ENCODE measurements at places on chromosomes 6 and 20.
A peak's percentile ranks its signal among the peaks of the same experiment; 100 is the strongest.

- DNase-seq, result no peak
Observed at GRCh38 chr20:15865553-15865952, 707.7 kb downstream of the KIF16B start.

DNA sequence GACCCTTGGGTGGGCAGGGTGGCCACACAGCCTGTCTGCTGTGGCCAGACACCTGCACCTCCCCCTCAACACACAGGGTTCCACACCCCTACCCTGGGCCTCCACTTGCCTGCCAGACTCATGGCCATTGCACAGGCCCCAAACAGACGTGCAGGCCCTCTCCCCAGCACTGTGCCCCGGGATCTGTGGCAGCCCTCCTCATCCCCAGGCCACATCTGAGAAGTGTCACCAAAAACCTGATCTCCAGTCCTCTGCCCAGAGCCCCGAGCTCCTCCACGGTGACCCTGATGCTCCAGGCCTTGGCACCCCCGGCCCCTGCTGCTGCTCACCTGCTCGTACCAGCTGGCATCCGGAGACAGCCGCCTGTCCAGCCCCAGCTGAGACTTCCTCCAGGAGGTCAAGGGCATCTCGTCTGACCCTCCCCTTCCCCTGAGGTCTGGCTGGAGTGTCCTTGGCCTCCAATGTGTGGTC is 160.1 kb downstream of the DLL1 start:
- DNase-seq, result no peak

GRCh38 chr6:14275493-14275851 is 157.9 kb downstream of the CD83 start:
- no peak for DNase-seq

GRCh38 chr6:149077208-149077607 is 240.3 kb upstream of the TAB2 start:
- DNase-seq, result no peak

- no peak for DNase-seq
Observed at GRCh38 chr20:3082306-3082951, 2.1 kb downstream of the AVP start.

DNA sequence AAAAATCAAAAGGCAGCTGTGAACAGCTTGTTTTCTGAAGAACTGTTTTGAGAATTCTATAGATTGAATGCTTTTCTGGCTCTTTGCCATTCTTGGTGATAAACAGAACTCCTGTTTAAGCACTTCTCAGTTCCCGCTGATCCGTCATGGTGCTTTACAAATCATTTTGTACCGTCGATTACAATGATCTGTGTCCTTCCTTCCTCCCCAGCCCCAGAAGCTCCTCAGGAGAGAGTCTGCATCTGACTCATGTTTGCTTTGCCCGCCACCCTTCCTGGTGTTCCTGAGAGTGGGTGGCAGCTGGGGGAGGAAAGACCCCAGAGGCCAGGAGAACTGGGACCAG is 538.6 kb upstream of the MARCKS start:
- DNase-seq, result peak; percentile 58

GRCh38 chr20:32924781-32925180 is 66.1 kb downstream of the EFCAB8 start:
- no peak for DNase-seq

DNA sequence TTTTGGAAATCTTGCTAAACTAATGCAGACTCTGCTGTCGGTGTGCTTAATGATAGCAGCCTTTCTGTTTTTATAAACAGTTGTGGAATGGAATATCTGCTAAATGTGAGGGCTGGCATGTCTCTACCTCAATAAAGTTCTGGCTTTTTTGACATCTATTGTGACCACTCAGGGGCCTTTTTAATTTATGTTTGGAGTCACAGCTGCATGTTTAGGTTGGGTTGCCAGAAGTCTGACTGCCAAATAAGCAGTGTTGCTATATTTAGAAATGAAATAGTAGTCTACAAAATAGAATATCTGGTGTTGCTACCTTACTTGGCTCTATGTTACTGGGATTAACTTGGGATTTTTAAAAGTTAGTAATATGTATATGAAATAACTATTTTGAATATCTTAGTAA is 125.1 kb upstream of the LOC128125822 start:
- no peak for DNase-seq

DNA sequence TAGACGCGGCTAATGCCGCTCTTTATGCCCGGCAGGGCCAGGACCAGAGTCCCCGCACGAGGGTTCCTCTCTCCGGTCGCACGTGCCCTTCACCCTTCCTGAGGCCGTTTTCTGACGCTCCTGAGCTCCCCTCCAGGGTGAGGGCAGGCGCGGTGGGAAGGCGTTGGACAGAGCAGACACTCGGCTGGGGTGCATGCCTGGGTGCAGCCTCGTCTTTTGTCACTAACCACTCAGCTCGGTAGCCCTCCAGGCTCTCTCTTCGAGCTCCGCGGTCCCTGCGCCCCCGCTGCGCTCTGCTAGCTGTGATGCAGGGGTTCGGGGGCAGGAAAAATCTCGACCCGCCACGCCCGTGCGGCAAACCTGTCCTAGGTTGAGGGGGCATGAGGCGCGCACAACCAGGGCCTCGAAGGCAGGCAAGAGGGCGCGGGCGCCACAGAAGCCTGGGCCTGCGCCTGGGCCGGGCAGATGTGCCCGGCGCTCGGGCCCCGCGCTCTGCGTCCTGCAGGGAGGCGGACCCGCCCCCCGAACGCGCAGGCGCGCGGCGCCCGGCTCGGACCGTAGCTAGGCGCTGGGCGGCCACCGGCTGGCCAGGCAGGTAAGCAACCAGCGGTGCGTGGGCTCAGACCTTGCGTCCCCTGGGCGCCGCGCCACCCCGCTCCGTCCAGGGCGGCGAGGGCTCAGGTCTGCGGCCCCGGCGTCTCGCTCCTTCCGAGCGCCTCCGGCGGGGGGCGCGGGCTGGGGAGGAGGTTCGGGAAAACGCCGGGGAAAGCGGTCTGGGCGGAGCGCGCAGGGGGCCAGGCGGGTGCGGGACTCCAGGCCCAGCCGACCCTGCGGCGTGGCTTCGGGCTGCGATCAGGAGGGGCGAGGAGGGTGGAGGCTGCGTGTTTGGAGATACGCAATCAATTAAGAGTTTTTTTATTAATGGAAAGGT is at the start of gene L3MBTL1:
Gene L3MBTL1, plus strand, starts transcription at position 548 of the 931 bp plus-strand sequence. CDS start 5,807 bp downstream, outside the sequence.
- peak; percentile 25 for DNase-seq

- no peak for DNase-seq
Observed at GRCh38 chr20:24578567-24579415, 109.4 kb downstream of the SYNDIG1 start.

GRCh38 chr6:43807228-43808061 is 37.4 kb downstream of the VEGFA start:
- DNase-seq, result no peak

DNA sequence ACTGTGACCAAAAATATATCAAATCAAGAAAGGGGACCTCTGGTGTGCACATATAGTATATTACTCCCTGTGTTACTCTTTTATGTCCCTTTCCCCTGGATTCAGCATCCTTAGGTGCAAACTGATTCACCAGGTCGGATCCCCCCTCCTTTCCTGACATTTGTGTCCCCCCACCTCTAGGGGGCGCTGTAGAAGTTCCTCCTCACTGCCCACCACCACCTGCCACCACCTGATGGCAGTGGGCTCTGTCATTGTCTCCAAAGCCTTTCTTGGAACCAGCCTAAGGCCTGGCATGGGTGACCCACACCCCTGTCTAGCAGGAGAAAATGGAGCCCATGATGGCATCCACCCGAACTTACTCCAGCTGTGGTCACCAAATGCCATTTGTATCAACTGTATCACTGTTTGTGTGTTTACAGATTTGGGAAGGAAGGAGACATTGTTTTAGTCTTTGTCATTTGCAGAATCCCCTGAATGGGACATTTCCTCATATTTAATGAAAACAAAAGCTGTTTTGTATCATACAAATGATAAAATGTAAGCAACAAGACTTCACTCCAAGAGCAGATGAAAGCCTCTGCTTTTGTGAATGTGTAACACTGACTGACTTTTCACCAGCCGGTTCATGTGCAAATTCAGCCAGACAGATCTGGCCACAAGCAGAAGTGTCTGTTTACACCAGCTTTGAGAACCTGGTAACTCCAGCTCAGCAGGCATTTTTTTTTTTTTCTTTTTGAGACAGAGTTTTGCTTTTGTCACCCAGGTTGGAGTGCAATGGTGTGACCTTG is 66.2 kb downstream of the ARMC2 start:
- DNase-seq, result no peak

GRCh38 chr6:92550501-92550900 is 868.9 kb downstream of the EPHA7 start:
- no peak for DNase-seq

DNA sequence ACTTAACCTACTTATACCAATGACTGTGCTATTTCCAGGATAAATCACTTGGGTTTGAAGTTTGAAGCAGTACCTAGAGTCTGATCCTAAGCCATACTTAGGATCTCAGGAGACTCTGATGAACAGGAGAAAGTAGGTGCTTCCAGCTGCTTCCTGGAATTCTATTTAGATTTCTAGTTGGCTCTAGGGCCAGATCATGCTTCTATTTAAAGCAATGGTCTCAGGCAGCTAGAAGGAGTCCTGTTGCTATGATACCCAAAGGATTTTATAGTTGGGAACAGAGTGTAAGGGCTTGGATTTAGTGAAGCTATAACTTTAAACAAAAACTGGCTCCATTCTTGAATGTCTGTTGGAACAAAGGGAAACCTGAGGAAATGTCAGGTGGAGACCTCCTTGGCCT is 52.4 kb upstream of the TINAG start:
- no peak for DNase-seq

DNA sequence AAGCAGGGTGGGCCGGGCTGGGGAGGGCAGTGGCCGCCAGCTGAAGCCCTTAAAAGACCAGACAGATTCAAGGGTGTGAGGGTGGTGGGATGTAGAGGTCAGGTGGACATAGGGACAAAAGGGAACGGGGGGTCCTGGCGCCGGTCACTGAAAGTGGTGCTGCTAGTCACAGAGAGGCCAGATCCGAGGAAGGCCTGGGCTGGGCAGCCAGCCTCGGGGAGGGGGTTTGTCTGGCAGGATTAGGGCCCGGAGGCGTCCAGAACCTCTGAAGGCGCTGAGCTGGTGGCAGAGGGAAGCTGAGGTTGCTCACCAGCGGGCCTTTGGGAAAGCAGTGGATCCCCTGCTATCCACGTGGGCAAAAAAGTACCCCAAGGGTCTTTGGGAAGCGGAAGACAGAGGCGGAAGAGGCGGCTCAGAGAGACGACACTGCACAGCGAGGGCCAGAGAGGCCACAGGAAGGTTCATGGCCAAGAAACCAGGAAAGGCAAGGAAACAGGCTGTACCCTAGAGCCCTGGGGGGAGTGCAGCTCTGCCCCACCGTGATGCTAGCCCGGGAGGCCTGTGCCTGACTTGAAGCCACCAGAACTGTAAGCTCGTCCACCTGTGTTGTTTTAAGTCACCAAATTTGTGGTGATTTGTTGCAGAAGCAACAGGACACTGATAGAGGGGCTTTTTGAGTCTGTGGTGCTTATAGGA is 106.0 kb downstream of the TMEM242 start:
- no peak for DNase-seq

DNA sequence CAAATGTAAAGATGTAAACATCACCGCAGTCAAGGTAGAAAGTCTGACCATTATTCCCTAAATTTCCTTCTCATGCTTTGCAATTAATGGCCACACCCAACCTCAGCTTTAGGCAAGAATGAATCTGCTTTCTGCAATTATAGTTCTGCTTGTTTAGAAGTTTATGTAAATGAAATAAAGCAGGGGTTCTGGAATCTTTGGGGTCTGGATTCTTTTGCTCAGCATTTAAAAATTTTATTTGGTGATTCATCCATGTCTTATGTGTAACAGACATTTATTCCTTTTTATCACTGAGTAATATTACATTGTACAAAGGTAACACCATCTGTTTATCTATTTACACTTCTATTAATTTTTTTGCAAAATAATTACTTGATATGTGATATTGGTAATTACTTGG is 613.6 kb downstream of the UTRN start:
- no peak for DNase-seq

GRCh38 chr6:143556529-143556928 is 45.0 kb upstream of the FUCA2 start:
- no peak for DNase-seq

DNA sequence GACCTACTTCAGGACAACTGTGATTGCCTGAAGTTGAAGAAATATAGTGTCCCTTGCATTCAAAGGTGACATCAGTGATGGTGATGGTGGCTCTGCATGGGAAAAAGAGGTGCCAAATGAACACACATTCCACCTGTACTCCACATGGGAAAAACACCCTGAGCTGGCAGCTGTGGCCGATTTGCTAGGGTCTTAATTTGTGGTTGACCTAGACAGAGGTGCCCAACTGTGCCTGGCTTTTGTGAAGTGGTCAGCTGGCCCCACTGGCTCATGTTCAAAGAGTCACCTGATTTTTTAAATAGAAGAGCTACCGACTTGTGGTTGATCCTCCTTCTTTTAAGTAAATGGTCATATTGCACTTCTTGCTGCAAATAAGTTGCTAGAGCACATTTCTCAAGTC is 7.6 kb upstream of the GCNT2 start:
- DNase-seq, result no peak

DNA sequence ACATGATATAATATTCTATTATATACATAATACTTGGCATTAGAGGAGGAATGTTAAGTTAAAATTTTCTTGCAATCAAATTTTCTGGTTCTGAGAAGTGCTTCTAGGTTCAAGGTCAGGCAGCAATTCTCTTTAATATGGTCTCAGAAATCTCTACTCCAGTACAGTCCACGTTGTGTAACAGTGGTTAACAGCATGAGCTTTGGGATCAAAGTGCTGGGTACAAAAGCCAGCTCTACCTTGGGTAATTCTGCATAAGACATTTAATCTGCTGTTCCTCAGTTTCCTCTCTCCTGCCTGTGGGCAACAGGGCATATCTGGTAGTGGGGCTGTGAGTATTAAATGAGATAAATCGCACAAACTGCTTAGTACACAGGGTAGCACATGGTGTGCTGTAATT is 437.8 kb downstream of the CDC5L start:
- DNase-seq, result no peak

- peak; percentile 16 for DNase-seq
Observed at GRCh38 chr6:105402090-105402938, 568 bp downstream of the PREP start.

- no peak for DNase-seq
Observed at GRCh38 chr20:49572857-49573256, 4.9 kb upstream of the PTGIS start.
